ENCODE measurements at places on chromosomes 3 and 15.

DNA sequence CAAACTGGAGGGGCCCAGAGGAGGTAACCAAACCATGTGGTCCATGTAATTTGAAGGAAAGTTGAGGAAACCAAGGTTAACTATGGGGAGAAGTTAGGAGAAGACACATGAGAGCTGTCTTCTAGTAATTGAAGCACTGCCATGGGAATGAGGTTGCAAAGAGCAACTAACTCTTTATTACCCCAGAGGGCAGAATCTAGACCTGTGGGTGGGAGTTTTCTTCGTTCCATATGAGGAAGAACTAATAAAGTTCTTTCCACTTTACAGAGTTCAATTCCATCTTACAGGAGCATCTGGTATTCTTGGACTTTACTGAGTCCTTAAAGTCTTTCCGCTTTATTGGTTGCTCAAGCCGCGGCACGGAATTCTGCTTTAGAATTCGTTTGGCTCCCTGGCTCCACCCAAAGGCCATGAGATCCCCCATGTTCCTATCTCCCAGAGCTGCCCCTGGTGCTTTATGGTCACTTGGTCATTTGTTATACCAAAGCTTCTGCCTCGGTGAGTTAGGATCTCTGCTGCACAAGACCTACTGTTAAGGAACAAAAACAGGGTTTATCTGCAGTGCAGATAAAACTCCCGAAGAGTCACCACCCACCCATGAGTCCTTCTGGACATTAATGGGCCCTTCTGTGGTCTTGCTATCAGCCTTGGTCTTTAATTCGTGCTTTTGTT, 89.5 kb upstream of the UMPS start:
- DNase-seq, result no peak

DNA sequence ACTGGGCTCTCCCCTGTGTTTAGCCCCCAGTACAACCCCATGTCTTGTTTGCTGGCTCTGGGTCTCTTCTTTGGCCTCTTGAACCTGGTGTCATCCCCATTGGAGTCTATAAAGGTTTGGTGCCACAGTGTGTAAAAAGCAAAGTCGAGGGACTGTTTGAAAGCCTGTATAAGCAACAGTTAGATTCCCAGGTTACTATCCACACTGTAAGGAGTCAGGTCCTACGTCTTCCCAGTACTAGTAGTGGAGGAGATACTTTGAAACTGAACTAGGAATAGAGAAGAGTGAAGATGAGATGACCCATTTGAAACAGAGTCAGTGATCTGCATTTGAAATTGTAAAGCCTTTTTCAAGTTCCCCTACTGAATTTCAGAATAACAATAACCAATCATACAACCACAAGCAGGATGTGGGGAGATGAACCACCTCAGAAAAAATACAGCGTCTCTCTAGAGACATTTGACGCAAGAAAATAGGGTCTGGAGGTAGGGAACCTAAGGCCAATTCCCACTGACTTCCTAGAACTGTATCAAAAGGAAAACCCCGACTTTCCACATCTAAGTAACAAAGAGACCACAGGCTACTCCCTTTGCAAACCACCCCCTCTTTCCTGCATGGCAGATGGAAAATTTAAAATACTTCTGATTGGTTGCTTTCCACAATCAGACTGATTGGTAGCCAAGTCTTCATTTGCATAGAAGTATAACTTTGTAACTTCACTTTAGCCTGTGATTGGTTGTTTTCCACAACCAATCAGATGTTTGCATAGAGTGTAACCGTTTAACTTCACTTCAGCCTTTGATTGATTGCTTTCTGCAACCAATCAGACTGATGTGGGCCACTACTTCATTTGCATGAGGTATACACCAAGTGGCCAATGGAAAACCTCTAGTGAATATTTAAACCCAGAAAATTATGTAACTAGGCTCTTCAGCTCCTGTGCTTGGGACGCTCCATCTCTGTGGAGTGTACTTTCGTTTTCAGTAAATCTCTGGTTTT, 49.9 kb upstream of the NEDD4 start:
- DNase-seq, result no peak

GRCh38 chr15:71143373-71144310, 28.4 kb downstream of the THSD4 start:
- DNase-seq, result no peak

- DNase-seq, result no peak
These were observed 723 bp upstream of the DRD3 start for GRCh38 chr3:114179575-114179974.

GRCh38 chr3:54878145-54878544, 49.7 kb downstream of the LRTM1 start:
- DNase-seq, result no peak

GRCh38 chr15:64548235-64548634, 87.9 kb downstream of the ZNF609 start:
- DNase-seq, result no peak

DNA sequence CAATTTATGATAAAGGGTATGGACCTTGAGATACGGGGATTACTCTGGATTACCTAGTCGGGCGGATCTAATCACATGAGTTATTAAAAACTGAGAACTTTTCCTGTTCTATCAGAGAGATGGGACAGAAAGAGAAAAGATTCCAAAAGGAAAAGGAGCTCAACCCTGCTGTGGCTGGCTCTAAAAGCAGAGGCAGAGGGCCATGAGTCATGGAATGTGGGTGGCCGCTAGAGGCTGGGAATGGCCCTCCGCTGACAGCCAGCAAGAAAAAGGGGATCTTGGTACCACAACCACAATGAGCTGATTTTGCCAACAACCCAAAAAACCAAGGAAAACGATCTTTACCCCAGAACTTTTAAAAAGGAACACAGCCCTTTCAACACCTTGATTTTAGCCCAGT, 210.0 kb downstream of the MAGI1 start:
- no peak for DNase-seq
